Dorsolateral prefrontal cortex (tissue), 122 donors: ENCODE measurements at places on chromosomes 5 and 9.

GRCh38 chr5:160021831-160022446, 13.0 kb downstream of the TTC1 start:
- no peak for DNase-seq

- no peak for DNase-seq
Measured at GRCh38 chr5:1465117-1465516, 19.9 kb upstream of the SLC6A3 start.

GRCh38 chr9:123679330-123679987, 250.5 kb downstream of the DENND1A start:
- DNase-seq = no peak

DNA sequence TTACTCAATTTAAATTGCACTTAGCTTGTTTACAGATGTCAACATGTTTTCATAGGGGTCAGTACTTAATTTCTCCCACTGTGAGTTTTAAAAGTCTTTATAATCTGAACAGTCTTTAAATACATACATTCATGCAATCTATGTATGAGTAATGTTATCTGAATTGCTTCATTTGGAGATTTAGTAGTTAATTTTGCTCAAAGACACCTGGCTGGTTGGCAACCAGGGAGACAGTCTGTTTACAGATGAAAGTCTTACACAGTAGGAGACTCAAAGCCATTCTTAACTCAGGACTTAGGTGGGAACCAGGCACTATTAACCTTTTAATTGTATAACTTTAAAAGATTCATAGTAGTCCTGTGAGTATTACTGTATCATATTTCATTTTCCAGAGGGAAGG, 29.3 kb downstream of the DAB2 start:
- no peak for DNase-seq

DNA sequence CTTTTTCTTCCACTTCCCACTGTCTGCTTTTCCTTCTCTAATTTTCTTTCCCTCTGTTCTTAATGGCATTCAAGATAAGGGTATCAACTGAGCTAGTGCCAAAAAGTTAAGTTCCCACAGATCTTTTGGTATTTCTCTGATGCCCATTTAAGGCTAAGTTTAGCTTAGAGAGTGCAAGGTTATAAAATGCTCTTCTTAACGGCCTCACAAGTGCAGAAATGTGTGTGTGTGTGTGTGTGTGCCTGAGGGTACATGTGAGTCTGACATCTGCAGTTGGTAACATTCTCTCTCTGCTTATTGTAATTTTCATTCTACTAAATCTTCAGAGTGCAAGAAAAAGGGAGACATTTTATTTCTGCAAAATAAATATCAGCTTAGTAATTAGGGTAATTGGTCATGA, 24.2 kb downstream of the FBN2 start:
- DNase-seq = no peak

- DNase-seq = no peak
Measured at GRCh38 chr5:159817262-159818029, 98.8 kb upstream of the ADRA1B start.

- DNase-seq = no peak
Measured at GRCh38 chr5:117759849-117760499, 1185.4 kb upstream of the SEMA6A start.
